RCC 7860 (cell line): ENCODE measurements at places on chromosomes 4 and X.
A peak's percentile ranks its signal among the peaks of the same experiment; 100 is the strongest.

DNA sequence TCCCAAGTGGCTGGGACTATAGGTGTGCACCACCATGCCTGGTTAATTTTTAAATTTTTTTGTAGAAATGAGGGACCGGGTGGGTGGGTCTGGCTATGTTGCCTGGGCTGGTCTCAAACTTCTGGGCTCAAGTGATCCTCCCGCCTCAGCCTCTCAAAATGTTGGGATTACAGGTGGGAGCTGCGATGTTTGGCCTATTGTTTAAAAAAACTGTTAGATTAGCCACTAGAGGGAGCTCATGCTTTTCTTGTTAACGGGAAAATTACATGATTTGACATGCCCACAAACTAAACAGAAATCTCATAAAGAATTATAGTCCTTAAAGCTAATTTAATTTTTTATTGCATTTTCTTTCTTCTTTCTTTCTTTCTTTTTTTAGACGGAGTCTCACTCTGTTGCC, 5.0 kb upstream of the SDAD1 start:
- peak; percentile 29 for DNase-seq

GRCh38 chr4:64781737-64782326, 372.6 kb upstream of the TECRL start:
- peak; percentile 7 for DNase-seq

- peak; percentile 56 for DNase-seq
Measured at GRCh38 chr4:140037353-140038030, 116.5 kb downstream of the MAML3 start.

DNA sequence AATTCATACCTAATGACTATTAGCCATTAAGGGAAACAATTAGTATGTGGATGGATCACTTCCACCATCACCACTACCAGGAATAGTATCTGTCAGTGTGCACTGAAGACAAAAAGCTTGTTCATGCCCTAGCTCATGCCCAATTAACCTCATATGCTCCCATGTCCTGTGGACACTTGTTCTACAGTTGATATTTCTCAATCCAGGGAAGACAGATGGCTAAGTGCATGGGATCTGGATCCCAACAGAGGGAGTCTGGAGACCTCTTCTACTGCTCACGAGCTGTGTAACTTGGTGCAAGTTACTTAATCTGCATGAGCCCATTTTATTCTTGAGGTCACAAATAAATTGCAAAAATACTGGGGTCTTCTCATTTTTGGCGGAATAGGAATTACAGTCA, 23.7 kb downstream of the AMOT start:
- no peak for DNase-seq

GRCh38 chr4:99696801-99697200, 39.2 kb upstream of the C4orf54 start:
- no peak for DNase-seq

- no peak for DNase-seq
Measured at GRCh38 chrX:141314441-141314840, 72.1 kb upstream of the SPANXC start.

DNA sequence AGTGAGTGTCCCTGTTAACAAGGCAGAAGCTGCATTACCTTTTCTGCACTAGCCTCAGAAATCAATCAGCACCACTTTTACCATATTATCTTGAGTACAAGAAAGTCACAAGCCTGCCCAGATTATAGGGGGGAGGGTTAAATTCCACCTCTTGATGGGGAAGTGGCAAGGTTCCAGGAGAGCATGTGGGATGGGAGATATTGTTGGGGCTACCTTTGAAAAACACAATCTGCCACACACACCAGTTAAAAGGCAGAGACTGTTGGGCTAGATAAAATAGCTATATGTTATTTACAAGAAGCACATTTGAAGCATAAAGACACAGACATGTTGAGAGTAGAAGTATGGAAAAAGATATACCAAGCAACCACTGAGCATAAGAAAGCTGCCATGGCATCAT, 6.6 kb upstream of the AVPR2 start:
- DNase-seq: no peak
